ENCODE measurements at places on chromosomes 4 and X.

DNA sequence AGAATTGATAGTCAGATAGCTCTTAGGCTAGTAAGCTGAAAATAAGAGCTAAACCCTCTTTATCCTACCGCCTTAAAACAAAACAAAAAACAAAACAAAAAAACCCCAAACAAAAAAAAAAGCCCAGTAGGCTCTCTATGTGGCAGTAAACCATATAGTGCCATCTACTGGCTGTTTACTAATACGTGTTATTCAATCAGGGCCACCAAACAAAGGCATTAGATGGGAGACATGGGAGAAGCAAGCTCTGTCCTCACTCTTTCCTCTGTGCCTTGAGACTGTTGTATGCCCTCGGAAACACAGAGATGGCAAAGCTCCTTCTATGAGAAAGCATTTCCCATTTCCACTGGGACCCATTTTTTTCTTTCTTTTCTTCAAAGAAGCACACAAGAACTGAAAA is 148.8 kb upstream of the MID1 start:
- peak; percentile 2 for DNase-seq

DNA sequence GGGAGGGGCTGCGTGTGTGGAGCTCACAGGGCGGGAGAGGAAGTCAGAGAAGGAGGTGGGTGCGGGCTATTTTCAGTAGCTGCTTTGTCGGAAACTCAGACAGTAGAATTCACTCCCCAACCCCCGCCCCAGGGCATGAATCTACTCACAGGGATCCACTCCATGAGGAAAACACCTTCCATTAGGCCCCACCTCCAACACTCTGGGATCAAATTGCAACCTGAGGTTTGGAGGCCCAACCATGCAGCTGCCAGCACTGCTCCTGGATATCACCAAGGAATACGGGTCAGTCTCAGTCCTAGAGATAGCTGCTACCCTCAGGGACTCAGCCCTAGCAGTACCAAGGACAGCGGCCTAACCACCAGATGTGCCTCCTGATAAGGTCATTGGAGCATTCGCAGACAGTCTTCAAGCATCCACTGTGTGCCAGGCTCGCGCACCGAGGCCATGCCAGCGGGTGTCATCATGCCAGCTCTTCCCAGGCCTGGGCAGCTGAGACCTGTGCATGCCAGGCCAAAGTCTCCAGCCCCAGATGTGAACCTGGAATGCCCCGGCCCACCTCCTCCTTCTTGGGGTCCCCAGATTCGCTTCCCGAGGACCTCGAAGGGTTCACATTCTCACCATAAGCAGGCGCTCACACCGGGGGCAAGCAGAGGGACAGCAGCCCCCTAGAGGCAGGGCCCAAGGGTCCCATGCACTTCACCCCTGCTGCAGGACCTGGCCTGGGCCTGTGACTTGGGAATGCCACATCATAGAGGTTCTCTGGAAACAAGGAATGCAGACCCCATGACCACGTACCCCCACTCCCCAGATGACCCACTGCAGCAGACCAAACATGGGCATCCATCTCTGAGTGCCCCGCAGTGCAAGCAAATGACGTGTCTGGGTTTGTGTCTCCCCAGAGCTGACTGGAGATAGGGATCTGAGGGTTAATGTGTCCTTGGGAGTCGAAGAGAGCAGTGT is 102.3 kb downstream of the ADRA2C start:
- DNase-seq, result no peak

GRCh38 chrX:34218063-34218462 is 85.9 kb upstream of the FAM47A start:
- no peak for DNase-seq

- no peak for DNase-seq
Measured at GRCh38 chr4:175562111-175562510, 250.0 kb downstream of the GPM6A start.

- DNase-seq, result no peak
Measured at GRCh38 chr4:34534916-34535315, 1709.4 kb downstream of the ARAP2 start.

- DNase-seq, result no peak
Measured at GRCh38 chr4:172648471-172648870, 520.1 kb upstream of the GALNT7 start.

GRCh38 chrX:149718757-149719156 is 6.9 kb downstream of the MAGEA11 start:
- DNase-seq, result no peak

GRCh38 chrX:35622040-35622439 is 176.1 kb upstream of the MAGEB16 start:
- DNase-seq, result no peak

DNA sequence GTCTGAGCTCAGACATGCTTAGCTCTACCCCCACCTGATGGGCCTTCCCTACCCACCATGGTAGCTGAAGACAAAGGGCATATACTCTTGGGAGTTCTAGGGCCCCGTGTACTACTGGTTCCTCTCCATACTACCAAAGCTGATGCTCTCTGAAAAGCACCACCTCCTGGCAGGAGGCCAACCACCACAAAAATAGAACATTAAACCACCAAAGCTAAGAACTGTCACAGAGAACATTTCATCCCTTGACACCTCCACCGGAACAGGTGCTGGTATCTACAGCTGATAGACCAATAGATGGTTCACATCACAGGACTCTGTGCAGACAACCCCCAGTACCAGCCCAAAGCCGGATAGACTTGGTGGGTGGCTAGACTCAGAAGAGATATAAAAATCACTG is 13.4 kb downstream of the EDA2R start:
- peak; percentile 3 for DNase-seq

DNA sequence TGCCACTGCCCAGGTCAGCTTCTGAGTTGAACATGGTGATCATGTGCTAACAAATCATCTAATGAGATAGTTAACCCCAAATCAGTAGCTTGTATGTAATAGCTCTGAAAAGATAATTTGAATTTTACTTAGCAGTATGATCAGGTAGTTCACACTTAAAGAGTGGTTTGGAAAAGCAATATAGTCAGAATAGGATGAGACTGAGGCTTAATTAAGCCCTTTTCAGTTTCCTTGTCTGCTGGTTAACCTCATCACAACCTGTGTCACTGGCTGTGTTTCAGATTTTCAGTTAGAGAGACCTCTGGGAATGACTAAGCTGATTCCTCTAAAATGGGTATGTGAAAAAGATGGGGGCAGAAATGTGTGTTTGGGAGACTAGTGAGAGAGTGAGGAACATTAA is 38.1 kb downstream of the GPR174 start:
- peak; percentile 82 for DNase-seq

DNA sequence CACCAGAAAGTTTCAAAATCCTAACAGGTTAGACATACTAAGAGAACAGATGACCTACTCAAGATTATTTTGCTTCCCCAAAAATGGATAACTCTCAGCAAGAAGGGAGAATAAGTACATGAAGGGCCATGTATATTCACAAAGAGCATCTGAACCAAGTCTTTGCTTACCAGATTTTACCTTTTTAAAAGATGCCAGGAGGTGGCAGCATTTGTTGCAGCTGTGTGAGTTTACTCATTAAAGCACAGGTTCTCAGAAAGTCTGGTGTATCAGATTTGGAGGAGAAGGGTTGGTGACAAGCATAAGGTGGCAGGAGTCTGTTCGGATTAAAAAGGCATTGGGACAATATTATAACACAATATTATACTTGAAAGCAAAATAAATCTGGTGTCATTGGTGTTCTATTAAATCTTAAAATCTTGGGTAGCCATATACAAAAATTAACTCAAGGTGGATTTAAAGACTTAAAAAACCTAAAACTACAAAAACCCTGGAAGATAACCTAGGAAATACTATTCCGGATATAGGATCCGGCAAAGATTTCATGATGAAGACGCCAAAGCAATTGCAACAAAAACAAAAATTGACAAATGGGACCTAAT is 51.3 kb upstream of the NFKB1 start:
- peak; percentile 16 for DNase-seq

DNA sequence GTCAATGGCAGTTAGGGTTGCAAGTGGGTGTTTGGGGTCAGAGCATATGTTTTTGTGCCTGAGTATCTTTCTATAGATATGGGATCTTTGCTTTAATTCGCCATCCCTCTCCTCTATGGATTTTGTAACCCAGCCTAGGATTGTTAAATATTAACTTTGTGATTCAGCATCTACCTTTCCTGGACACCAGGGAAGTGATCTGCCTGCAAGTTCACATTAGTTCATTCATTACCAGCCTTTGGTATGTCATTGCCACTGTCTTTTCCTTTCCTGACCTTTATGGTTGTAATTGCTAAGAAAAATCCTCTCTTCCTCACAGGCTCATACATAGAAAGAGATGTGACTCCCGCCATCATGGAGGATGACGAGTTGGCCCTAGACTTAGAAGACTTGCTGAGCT is 73.8 kb downstream of the KIT start:
- no peak for DNase-seq

DNA sequence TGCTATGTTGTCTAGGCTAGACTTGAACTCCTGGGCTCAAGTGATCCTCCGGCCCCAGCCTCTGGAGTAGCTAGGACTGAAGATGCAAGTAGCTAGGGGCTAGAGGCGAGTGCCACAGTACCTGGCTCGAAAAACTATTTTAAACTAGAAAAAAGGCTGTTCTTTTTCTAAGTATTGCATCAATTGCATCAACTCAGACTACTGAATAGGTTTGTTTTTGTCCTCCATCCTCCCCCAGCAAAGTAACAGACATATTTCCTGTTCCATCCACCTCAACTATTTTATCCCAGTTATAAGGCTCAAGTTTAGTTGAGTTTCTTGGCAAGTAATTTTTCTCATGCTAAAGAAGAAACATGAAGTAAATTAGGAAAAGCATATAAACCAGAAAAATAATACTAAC is 4.1 kb downstream of the SH3RF1 start:
- DNase-seq, result no peak

DNA sequence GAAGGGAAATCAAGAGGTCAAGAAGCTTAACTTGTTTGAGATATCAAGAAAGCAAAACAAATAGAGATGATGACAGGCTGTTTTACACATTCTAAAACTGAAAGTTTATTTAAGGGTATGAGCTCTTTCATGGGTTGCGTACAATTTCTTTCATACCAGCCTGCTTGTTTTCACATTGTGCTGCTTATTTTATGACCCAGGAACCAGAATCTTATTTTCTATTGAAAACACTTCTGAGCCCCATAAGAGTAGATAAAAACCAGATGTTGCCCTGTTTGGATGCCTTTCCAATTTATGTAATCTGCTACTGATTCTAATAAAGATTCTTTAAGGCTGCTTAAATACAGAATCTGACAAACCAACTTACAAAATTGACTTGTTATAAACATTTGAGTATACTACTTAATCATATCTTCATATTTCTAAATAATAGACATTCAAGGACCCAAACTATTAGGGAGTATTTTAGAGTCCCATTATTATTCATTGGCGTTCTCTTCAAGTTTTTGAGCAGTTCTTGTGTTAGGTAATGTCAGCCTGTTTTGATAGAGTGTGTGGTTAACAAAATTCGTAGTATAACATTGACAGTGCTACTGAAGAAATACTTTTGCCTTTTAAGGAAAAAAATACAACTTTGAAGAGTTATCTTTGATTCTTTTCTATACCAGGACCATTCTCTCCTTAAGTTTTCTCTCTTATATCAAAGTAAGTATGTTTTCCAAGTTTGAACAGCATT is 74.4 kb downstream of the PDLIM5 start:
- no peak for DNase-seq

DNA sequence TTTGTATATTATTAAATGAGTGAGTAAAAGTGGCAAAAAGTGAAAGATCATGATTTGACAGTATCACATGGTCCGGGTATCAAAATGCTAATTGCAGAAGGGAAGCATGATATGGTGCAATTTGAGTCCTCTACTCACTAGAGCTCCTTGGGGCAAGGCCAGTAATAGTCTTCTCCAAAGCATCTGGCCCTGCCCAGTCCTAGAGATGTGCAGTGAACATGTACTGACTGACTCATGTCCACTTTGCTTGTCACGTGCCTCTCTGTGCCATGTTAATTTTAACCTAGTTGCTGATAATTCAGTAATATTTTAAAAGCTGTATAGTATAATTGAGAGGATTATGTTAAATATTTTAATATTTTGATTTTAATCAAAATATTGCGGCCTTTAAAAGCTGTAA is 54.6 kb upstream of the TENM3 start:
- DNase-seq, result no peak

DNA sequence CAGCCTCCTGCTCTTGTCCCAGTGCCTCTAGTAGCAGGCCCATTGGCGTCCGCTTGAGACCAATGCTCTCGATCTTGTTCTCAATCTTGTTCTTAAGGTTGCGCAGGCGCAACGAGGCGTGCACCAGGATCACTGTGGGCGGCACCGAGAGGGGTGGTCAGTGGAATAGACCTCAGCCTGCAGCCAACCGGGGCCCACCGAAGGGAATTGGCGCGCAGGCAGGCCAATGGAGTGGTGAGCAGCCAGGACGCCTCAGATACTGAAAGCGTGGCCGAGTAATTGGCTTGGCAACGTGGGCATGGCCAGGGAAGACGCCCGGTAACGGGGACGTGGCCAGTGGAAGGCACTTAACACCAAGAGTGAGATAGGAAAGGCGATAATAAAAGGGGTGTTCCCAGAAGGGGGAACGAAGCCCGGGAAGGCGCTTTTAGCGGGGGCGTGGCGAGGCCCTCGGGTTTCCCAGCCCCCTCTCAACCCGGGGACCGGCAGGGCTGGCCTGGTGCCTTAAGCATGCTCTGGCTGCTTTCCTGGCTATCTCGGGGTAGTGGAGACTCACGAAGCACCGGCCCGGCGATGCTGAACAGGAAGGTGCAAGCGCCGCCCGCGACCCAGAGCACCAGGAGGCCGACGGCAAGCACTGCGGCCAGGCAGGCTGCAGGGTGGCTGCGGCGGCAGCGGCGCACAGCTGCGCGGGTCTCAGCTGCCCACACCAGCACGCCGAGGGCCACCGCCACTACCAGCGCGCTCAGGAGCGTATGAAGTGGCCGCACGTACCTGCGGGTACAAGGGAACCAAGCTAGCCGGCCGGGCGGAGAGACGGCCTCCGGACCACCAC is 1.7 kb downstream of the PRAF2 start:
- DNase-seq, result no peak

- DNase-seq, result no peak
Measured at GRCh38 chr4:129179276-129179675, 83.3 kb downstream of the C4orf33 start.

- no peak for DNase-seq
Measured at GRCh38 chrX:118016422-118016821, 100.2 kb downstream of the KLHL13 start.

GRCh38 chrX:9429767-9430166 is 35.1 kb upstream of the TBL1X start:
- DNase-seq, result no peak

DNA sequence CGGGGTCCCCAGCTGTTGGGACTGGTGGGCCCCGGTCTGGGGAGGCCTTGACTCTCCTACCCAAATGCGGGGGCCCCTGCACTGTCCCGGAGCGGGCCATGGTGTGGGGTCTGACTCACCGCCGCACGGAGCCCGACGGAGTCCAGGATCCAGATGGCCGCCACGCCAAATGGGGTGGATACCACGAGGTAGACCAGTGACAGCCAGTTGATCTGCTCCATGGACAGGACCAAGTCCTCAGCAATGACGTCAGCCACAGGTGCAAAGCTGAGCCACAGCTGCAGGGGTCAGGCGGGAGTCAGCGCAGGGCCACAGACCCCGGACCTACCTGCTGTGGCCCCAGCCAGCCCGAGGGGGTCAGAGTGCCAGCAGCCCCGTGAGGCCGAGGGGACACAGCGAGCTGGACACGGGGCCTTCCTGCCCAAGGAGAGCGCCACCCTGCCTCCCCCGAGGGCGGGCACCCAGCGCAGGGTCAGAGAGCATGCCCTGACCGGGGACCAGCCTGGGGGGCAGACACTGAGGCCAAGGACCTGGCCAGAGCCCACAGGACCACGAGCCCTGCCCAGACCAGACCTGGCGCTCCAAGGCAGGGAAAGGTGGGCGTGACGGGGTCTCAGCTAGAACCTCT is 2.4 kb downstream of the SLC49A3 start:
- DNase-seq, result no peak
